ENCODE measurements at places on chromosomes 1 and 21.

DNA sequence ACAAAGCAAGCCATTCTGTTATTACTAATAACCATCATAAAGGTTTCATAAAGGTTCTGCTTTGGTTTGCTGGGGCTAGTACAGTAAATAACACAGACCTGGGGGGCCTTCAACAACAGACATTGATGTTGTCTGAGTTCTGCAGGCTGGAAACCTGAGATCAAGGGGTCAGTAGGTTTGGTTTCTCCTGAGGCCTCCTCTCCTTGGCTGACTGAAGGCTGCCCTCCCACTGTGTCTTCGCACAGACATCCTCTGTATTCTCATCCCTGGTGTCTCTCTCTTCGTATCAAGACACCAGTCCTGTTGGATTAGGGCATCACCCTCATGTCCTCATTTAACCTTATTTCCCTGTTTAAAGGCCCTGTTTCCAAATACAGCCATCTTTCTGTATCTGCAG, 37.3 kb downstream of the HUNK start:
- DNase-seq = no peak

DNA sequence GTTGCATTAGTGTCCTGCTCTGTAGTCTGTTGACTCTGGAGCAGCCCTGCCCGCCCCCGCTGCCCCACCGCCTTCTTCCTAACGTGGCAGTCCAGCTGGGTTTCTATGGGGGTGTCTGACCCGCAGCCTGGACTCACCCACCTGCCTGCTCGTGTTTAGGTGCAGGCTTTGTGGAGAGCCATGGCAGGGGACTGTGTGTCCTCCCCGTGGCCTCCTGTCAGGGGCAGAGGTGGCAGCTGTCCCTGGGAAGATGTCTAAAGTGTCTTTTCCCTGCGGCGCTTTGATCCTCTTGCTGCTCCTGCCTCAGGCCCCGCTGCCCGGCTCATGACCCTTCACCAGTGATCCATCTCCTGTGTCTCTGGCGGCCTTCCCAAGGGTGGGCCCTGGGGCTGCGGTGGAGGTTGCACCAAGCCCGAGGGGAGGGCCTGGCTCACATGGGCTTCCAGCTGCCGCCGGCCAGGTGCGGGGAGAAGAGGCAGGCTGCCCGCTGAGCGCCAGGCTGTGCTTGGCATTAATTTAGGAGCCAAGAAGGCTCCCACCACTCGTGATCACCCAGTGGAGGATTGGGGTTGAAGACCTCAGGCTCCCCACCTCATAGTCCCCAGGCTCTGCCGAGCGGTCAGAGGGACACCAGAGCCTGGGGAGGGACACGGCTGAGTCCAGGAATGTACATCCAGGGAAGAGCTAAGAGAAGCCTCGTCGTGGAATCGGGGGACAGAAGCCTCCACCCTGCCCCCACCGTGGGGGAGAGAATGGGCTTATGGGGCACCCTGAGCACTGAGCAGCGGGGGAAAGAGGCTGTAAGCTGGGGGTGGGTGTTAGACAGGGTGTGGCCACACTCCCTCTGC, 44.1 kb downstream of the COL18A1 start:
- no peak for DNase-seq

DNA sequence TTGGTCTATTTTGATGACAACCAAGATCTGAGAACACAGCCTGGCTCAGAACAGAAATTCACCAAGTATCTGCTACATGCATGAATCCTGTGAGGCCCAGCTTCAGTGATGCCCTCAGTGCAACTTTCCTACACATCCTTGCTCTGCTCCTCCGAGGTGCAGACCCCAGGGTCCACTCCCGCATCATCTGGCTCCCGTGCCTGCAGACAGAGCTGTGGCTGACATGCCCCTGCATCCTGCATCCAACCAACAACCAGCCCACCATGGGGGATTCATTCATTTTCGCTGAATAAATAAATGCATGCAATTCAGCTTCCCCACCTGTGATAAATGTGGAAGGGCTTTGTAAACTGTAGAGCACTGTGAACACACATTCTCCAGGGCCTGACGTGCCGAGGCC, 112.3 kb downstream of the GLIS1 start:
- DNase-seq = no peak

- DNase-seq = no peak
These were observed 13.0 kb downstream of the COL18A1 start for GRCh38 chr21:45417951-45418300.

DNA sequence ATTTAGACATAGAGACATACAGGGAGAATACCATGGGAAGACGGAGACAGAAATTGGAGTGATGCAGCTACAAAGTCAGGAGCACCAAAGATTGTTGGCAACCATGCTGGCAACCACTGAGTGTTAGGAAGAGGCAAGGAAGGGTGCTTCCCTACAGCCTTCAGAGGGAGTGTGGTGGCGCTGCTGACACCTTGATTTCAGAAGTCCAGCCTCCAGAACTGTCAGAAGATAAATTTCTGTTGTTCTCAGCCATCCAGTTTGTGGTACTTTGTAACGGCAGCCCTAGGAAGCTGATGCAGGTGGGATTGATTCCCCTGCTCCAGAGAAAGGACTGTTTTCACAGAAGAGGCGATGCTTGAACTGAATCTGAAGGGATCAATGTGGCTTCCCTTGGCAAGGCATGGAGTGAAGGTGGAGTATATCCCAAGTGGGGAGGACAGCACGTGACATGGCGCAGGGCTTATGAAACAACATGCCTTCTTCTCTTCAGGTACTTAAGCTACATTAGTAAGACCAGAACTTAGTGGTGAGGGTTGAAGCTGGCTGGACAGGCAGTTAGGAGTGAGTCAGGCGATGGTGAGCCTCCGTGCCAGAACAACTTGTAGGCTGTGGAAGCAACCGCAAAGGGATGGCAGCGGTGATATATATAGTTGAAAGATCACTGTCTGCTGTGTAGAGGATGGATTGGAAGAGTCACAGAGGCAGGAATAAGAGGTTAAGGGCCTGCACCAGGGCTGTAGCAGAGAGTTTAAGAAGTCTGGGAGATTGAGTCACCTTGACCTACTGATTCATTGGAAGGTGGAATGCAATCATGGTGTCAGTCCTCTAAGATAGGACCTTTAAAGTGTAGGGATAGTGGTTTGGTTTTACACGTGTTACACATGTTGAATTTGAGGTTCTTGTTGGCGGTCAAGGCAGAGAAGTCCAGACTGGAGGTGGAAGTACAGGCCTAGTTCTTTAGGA, 2.1 kb downstream of the LEPR start:
- DNase-seq = no peak

All from CD4-positive, alpha-beta T cell treated with Interleukin-2 at 100 ng/mL for 4 hours (primary cell).